KBM-7 (cell line): ENCODE measurements at places on chromosomes 3 and 15.

DNA sequence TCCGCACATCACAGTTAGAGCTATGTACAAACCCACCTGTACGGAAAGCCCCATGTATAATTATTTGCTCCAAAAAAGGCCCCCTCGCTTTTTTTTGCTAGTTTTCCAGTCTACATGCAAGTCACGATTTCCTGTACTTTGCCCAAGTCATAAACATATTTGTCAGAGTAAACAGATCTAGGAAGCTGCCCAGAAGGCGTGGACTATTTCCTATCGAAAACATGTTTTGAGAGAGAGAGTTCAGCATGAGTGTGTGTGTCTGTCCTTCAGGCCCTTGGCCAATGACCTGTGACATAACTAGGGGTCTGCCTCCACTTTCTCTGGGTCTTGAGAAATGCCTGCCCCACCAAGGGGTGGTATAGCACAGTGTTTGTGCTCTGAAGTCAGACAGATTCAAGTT is 72.7 kb upstream of the HACD2 start:
- no peak for DNase-seq

- DNase-seq, result peak; percentile 45
Measured at GRCh38 chr3:172476347-172476746, 28.1 kb upstream of the GHSR start.

DNA sequence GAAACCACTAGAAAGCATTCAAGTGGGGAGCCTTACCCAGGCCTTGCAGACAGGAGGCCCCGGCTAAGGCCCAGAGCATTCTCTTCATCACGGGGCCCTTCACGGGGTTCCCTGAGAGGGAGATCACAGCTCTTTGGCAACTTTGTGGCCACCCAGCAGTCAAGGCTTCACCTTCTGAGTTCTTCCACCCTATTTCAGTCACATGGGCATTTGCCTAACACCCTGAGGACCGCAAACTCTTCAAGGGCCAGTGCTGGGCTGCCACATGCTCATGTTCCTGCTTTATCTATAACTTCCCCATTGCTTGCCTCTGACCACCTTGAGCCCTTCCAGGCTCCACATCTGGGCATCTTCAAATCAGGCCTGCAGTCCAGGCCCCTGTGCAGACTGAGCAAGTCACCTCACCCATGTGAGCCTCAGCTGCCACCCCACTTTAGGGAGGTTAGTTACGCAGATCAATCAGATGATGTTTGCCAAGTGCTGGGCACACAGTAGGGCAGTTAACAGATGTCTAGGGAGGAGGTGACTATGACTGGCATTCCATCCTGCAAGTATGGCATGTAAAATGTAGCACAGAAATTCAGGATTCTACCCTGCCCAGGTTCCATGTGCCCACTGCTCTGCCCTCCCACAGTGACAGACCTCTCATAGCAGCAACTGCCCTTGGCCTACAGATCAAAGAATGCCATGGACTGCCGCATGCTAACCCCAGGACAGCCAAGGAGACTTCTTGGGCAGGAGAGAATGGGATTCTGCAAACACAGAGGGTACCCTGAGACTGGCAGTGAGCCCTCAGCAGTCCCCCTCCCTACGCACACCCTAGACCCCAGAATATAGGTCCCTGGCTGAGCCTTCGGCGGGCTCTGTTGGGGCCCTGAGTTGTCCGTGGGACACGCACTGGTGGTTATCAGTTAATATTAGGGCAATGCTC is 37.6 kb upstream of the ZNF710 start:
- DNase-seq, result peak; percentile 63

GRCh38 chr3:17078926-17079465 is 194.2 kb downstream of the PLCL2 start:
- no peak for DNase-seq

GRCh38 chr3:126317029-126317996 is 39.9 kb downstream of the KLF15 start:
- DNase-seq, result no peak

DNA sequence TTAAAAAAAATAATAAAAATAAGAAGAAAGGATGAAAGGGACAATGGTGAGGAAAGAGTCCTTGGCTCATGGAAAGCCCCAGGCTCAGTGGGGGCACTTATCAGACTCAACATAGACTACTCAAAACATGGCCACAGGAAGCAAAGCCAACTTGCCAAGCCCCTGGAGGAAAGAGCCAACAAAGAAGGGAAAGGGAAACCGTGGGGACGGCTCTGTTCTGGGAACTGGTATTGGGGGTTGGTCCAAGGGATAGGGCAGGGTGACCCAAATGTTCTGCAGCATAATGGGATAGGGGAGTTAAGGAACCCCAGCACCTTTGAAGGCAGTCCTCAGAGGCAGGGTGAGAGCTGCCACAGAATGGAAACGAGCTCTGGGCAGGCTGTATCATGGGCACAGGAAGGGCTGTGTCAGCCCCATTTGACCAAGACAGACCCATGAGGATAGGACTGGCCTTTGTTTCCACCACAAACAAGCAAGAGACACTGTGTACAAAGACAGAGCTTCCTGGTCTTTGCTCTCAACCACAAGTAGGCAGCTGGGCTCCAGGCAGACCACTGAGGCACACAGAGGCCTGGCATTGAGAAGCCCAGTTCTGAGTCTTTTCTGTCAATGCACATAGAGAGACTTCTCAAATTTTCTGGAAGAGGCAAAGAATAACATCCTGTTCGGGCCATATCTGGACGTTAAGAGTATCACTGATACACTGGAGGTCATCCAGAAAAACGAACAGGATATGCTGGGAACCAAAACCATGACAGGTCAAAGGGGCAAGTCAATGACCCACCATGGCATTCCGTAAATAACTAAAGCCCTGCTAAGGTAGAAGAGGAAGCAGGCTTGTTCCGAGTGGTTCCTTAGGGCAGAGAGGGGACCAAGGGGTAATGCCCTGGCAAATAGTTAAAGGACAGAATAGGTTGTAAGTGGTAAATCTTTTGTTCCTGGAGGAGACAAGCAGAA is 10.6 kb upstream of the SEMA7A start:
- no peak for DNase-seq

GRCh38 chr3:188853856-188854771 is 317.7 kb upstream of the TPRG1 start:
- no peak for DNase-seq

- no peak for DNase-seq
Measured at GRCh38 chr3:103218146-103218545, 783.3 kb downstream of the ZPLD1 start.

GRCh38 chr3:46067401-46067800 is 40.1 kb upstream of the XCR1 start:
- no peak for DNase-seq

DNA sequence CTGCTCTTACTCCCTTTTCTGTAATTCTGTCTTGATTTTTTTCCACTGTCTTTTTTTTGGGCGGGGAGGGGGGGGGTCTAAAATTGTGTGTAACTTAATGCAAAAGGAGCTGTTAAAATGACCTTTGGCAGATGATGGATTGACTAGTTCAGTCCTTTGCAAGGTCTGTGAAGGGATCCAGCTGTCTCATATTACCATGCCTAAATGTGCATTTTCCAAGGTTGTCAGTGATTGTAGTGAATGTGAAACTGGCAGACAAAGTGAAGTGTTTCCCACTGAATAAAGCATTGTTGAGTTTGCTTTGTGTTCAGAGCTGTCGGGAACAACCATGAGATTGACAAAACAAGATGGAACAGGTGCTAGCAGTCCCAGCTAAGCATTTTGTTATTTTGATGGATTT is 110.1 kb upstream of the SKOR1 start:
- DNase-seq, result no peak

DNA sequence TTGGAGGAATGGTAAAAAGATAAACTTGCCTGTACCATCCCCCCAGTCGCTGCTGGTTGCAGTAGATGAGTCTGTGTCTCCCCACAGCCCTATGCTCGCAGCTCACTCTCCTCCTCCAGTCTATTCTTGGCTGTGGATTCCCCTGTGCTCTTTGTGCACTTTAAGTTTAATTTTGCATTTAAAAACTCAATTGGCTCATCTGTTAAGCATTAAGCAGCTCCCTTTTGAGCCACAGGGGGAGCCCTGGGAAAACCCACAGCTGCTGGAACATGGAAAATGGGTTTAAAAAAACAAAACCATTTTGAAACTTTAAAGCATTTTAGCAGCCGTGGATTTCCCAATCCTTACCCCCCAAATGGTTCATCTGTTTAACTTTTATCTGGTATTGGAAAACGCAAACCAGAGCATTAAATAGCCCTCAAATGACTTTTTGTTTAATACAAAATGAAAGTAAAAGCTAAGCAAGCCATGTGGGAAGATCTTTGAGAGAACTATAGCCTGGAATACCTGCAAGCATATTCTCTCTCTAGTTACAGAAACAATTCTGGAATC is 536.9 kb downstream of the ZIC1 start:
- peak; percentile 3 for DNase-seq

- DNase-seq, result no peak
Measured at GRCh38 chr15:59420986-59421618, 16.9 kb upstream of the FAM81A start.

DNA sequence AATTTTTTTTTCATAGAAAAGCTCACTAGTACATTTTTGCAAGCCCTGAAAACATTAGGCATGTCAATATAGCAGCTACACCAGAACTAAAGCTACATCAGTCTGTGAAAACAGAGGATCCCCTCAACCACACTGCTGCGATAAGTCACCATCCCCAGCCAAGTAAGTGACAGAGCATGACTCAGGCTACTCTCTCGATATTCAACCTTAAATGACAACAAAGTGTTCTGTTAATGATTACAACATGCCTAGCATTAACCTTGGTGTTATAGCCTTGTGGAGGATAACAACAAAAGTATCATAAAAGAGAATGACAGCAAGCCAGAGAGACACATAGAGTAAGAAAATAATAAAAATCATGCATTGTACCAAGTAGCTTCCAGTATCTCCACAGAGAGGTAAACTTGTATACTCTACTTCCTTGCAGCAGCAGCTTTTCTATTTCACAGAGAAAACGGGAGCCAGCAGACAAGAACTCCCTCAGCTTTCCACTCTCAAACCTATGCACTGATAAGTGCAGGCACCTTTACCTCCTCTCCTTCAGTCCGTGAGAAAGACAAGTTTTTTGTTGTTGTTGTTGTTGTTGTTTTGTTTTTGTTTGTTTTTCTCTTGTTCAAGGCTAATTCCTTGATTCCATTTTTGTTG is 76.6 kb downstream of the GBE1 start:
- DNase-seq, result no peak

GRCh38 chr3:109195815-109196214 is 59.3 kb downstream of the C3orf85 start:
- no peak for DNase-seq

GRCh38 chr3:33795856-33796536 is 2.4 kb upstream of the PDCD6IP start:
- DNase-seq, result peak; percentile 32

DNA sequence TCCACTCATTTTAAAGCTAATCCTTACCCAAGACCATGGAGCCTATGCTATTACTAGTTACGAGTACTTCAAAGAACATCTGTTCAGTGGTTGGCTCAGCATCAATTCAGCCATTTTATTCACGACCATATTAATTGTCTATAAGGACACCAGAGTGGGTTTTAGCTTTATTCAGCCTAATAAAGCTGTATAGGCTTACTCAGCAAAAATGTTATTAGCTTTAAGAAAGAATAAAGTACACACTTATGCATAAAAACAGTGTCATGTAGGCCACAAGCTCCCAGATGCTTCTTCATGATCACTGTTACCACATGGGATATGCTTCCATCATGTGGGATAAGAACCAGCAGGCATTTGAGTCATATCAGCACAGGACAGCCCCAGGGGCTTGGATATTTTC is 87.4 kb upstream of the GPR149 start:
- no peak for DNase-seq

DNA sequence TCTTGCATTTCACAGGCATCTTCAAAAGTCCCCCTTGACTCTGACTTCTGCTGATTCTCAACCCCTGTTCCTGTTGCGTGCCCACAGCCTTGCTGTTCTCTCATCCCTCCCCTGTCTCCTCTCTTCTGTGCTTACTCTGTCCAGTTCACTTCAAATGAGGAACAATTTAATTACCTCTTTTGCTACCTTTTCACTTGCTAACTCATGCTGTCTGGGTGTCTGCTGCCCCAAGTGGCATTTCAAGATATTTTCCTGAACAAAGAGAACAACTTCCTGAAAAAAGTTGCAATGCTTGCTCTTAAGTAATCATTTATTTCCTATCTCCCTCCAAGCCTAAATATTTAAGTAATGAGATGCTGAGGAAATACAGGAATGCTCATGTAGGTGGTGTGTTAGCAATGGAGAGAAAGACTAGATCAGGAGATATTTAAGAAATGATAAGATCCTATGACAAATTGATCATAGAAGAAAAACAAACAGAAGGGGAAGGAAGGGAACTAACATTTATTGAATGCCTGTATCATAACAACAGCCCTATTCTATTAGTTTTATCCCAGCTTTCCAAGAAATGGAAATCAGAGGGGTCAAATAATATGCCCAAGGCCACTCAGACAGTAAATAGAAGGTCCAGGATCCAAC is 42.2 kb downstream of the SV2B start:
- peak; percentile 80 for DNase-seq

- no peak for DNase-seq
Measured at GRCh38 chr3:150736316-150736719, 26.7 kb downstream of the SIAH2 start.

DNA sequence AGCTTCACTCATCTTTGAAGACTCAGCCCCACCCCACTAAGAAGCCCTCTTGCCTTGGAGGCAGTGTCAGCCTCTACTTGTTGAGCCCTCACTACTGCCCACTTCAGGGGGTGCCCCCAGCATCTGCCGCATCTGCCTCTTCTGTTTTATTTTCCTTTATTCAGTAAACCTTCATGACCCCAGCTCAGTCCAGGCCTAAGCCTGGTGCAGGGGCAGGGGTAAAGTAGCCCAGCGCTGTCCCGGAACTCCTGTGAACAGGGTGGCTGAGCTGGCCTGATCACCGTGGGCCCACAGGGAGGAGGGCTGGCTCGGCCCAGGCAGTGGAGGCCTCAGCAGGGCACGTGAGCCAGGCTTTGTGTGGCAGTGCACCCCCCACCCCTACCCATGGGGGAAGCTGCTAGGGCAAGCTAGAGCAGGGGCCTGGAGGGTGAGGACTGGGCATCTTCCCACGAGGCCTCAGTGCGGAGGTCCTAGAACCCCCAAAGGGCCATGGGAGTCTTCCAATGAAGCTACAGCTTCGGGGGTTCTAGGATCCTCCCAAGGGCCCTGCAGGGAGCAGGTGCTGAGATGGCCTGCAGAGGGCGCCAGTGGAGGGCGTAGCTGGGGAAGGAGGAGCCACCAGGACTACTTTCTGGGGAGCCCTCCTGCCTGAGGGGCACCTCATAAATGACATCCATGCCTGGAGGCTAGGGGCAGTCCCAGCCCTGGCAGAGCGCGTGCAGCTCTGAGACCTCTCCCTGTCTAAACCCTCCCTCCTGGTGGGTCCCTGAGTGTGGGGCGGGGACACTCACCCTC is 36.0 kb downstream of the TSPAN3 start:
- peak; percentile 54 for DNase-seq

- DNase-seq, result peak; percentile 15
Measured at GRCh38 chr3:141306922-141307321, 61.4 kb upstream of the ZBTB38 start.

GRCh38 chr15:29849218-29849617 is 26.9 kb upstream of the TJP1 start:
- no peak for DNase-seq

- no peak for DNase-seq
Measured at GRCh38 chr3:142944342-142944741, 19.1 kb downstream of the PAQR9 start.

GRCh38 chr3:196499061-196499460 is 4.5 kb downstream of the RNF168 start:
- DNase-seq, result no peak
